ENCODE measurements at places on chromosomes 1 and 21. TPM values are rescaled to one million over a fixed set of nuclear protein-coding genes. Genes with fewer than 3 reads are reported as not detected.

FAM151A gene
- polyA plus RNA-seq: not detected

DNA sequence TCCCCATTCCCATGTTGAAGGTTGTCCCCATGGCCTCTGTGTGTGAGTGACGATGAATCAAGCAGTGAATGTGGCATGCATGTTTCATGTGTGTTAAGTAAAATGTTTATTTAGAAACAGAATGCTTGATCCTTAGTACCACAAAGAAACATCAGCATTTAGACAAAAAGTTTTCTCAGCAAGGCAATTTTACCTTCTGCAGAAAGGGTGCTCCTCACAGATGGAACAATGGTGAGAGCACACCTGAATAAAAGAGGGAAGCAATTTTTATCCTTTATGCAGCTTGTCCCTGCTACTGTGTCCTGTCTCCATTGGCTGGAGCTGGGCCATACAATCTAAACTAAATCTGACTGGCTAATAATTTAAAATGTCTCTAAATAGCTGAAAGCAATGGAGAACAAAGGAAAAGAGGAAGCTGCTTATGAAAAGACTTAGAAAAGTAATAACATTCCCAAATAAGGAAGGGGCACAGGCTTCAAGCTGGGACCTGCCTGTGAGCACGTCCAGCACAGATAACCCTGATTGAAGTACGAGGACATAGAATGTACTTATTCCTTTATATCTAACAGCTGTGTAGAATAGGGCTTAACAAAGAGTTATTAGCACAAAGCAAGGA lies 8.4 kb upstream of the SMYD3 start:
- no peaks in the 10 kb centered on the region for H3K4me1 ChIP-seq
- H3K27ac ChIP-seq: no peak overlapping the region
- H3K27me3 ChIP-seq: no peaks in the 10 kb centered on the region
- no peak for DNase-seq

- no peaks in the 10 kb centered on the region for H3K27me3 ChIP-seq
- DNase-seq: no peak
- H3K27ac ChIP-seq: no peak overlapping the region
- peaks cover 45% of the 10 kb centered on the region for H3K36me3 ChIP-seq
- H3K4me1 ChIP-seq: no peaks in the 10 kb centered on the region
Measured at GRCh38 chr1:50564417-50564816, 141.2 kb upstream of the DMRTA2 start.

- peak; percentile 63 for DNase-seq
- H3K27ac ChIP-seq: no peak overlapping the region
- no peaks in the 10 kb centered on the region for H3K4me1 ChIP-seq
- H3K36me3 ChIP-seq: no peaks in the 10 kb centered on the region
- H3K27me3 ChIP-seq: no peaks in the 10 kb centered on the region
Measured at GRCh38 chr1:32361674-32362473, 411 bp downstream of the FAM229A start.

TNNT2 gene
- 0.57 TPM for polyA plus RNA-seq

DNA sequence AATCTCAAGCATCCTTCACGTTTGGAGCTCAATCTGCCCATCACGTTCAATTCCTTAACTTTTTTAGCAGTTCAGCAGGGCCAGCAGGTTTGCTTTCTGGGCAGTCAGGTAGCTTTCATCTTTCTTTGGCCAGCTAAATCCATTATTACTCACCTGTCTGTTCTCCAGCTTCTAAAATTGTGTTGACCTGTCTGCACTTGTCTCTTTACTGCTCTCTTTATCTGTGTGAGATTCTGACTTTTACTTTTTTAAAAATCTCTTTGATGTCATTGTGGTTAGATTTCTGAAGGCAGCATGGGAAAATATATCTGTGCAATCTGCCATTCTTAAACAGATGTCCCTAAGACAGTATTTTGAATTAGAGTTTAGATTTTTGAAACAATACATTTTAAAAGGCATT lies 24.9 kb upstream of the CYYR1 start:
- no peak overlapping the region for H3K27ac ChIP-seq
- no peaks in the 10 kb centered on the region for H3K4me1 ChIP-seq
- no peak overlapping the region for H3K4me3 ChIP-seq
- no peaks in the 10 kb centered on the region for H3K27me3 ChIP-seq

- H3K4me1 ChIP-seq: peaks cover 19% of the 10 kb centered on the region
- no peak overlapping the region for H3K4me3 ChIP-seq
- no peaks in the 10 kb centered on the region for H3K36me3 ChIP-seq
- no peaks in the 10 kb centered on the region for H3K27me3 ChIP-seq
- H3K27ac ChIP-seq: no peak overlapping the region
Measured at GRCh38 chr1:109622895-109623294, 3.3 kb downstream of the AMPD2 start.

DNA sequence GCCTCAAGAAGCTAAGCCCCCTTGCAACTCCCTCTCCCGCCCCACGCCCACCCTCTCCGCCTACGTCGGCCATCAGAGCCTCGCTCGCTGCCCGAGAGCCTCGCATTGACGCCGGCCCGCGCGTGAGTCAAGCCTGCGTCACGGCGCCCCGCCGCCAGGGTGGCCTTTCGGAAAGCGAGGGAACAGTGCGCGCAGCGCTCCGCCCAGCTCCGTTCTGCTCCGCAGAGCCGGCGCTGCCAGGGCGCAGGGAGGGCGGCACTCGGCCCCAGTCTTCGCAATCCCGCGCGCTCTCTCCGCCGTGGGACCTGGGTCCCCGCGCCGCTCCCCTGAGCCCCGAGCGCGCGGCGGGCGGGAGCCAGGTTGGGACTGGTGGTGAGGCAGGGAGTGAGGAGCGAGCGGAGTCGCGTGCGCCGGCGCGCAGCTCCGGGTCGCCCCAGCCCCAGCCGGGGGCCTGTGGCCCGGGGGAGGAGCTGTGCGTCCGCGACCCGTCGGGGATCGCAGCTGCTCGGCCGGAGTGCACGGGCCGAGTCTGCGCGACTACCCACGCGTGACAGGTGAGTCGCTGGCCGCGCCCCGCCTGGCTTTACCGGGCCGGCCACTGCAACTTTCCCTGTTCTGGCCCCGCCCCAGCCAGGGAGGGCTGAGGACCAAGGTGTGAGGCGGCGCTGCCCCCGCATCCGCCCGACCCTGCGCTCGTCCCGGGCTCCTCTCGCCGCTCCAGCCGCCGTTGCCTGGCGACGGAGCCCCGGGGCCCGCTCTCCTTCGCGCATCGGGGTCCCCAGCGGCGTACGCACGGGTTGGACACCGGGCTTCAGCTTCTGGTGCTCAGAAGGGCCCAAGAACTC lies at the start of gene SLC6A17:
Gene SLC6A17 (plus strand): TSS at position 165 of the 845 bp plus-strand sequence. CDS start 16,436 bp downstream, outside the sequence.
- no peaks in the 10 kb centered on the region for H3K4me1 ChIP-seq
- peak; percentile 82 for DNase-seq
- H3K27ac ChIP-seq: no peak within 1 kb of the TSS
- peaks cover 23% of the 10 kb centered on the region for H3K27me3 ChIP-seq

GRCh38 chr1:54244655-54245054 lies 44.7 kb downstream of the MRPL37 start:
- peaks cover 22% of the 10 kb centered on the region for H3K36me3 ChIP-seq
- H3K27me3 ChIP-seq: no peaks in the 10 kb centered on the region
- H3K4me3 ChIP-seq: no peak overlapping the region
- H3K27ac ChIP-seq: no peak overlapping the region

DNA sequence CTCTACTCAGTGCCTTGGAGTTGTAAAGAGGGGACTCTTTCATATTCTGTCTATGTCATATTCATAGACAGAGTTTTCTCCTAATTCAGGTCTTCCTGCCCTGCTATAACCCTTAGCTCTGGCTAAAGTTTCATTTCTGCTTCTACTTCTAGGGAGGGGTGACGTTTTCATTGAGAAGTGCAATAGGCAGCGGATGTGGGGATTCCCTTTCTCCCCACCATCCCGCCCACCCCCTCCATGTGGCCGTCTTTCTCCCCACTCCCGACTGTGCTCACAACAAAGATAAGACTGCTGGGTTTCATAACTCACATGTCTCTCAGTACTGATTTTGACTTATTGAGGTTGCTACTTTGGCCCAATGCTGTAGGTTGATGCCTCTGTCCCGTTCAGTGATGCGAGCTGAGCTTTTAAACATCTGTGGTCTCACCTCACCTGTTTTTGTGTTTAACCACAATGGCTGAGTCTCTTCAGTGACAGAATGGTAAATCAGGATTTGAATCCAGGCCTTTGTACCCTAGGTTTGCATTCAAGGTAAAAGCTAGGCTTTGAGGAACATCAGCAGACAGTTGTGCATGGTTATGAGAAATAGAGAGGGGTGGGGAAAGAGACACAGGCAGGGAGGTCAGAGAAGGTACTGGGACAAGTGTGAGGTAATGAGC lies 7.8 kb upstream of the KIF14 start:
- H3K27ac ChIP-seq: no peak overlapping the region
- H3K36me3 ChIP-seq: no peaks in the 10 kb centered on the region
- DNase-seq: no peak

DNA sequence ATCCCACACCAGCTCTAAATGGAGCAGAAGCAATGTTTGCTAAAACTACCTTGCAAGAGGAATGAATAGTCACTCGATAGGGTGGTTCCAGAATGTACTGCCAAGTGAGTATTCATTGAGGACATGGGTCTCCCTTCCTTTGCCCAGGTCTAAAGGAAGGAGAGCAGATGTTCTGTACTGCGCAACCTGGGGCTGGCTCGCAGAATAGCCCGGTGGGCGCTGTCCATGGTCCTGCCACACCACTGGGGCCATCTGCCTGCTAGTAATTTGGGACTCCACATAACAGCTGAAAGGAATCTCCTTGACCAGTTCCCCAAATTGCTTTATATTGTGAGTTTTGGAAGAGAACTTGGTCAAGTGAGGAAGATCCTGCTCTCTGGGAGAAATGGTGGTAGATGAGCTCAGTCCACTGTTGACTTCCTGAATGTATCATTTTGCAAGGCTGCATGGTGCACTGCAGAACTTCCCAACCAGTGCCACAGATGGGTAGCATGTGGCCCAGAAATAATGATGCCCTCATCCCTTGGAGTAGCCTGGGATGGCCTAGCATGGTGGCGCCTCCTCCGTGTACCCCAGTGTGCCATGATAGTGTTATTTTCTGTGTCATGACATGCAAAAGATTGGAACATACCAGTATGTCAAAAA lies 5.7 kb downstream of the SLC6A17 start:
- no peaks in the 10 kb centered on the region for H3K27me3 ChIP-seq
- no peaks in the 10 kb centered on the region for H3K36me3 ChIP-seq
- H3K4me3 ChIP-seq: no peak overlapping the region
- no peak overlapping the region for H3K27ac ChIP-seq
- DNase-seq: no peak

GRCh38 chr1:67759692-67760029 lies 73.6 kb downstream of the GNG12 start:
- peaks cover 5% of the 10 kb centered on the region for H3K4me1 ChIP-seq
- H3K27ac ChIP-seq: peak overlapping the region; percentile 74
- H3K4me3 ChIP-seq: no peak overlapping the region
- H3K27me3 ChIP-seq: no peaks in the 10 kb centered on the region

F3 gene
- polyA plus RNA-seq: 1.8 TPM

NHLH2 gene
- polyA plus RNA-seq: not detected

GRCh38 chr1:63319046-63320021 lies 3.0 kb upstream of the FOXD3 start:
- no peaks in the 10 kb centered on the region for H3K36me3 ChIP-seq
- H3K27me3 ChIP-seq: peaks cover 93% of the 10 kb centered on the region
- DNase-seq: peak; percentile 54
- H3K27ac ChIP-seq: no peak overlapping the region

FNBP1L gene
- 21.5 TPM for polyA plus RNA-seq

FAM72C gene
- 2.4 TPM for polyA plus RNA-seq

- H3K4me3 ChIP-seq: no peak overlapping the region
- H3K27ac ChIP-seq: no peak overlapping the region
- no peaks in the 10 kb centered on the region for H3K36me3 ChIP-seq
- no peaks in the 10 kb centered on the region for H3K27me3 ChIP-seq
Measured at GRCh38 chr1:170978371-170978910, 43.1 kb downstream of the MROH9 start.

DNA sequence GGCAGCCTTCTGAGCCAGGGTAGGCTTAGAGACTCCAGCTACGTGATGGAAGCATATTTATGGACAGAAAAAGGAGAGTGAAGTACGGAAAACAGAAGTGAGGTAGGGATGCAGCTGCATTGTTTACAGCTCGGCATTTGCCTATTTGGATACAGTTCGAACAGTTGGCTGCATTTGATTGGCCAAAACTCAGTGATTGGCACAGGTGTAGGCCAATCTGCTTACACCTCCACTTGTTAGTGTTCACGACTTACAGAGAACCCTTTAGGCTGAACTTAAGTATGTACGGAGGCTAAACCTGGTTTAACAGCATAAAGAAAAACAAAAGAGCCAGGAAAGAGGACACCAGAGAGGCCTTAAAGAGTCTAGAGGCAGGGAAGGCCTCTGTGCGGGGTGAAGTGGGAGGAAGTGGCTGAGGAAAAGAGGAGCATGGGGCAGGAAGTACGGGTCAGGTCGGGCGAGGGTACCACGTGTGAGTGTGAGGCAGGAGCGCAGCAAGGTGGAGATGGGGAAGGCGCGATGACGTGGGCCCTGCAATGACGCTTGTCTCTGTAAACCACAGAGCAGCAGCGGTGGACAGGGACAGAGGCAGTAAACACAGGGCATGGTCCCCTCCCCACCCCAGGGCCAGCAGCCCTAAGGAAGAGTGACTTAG lies 32.0 kb downstream of the RSPH1 start:
- no peaks in the 10 kb centered on the region for H3K36me3 ChIP-seq
- no peak for DNase-seq
- no peak overlapping the region for H3K27ac ChIP-seq

PGBD2 gene
- polyA plus RNA-seq: 6.4 TPM

GRCh38 chr1:25977801-25978200 lies 20.1 kb downstream of the PAFAH2 start:
- no peaks in the 10 kb centered on the region for H3K4me1 ChIP-seq
- no peak for DNase-seq
- no peak overlapping the region for H3K27ac ChIP-seq
- H3K4me3 ChIP-seq: no peak overlapping the region
- no peaks in the 10 kb centered on the region for H3K27me3 ChIP-seq

DNA sequence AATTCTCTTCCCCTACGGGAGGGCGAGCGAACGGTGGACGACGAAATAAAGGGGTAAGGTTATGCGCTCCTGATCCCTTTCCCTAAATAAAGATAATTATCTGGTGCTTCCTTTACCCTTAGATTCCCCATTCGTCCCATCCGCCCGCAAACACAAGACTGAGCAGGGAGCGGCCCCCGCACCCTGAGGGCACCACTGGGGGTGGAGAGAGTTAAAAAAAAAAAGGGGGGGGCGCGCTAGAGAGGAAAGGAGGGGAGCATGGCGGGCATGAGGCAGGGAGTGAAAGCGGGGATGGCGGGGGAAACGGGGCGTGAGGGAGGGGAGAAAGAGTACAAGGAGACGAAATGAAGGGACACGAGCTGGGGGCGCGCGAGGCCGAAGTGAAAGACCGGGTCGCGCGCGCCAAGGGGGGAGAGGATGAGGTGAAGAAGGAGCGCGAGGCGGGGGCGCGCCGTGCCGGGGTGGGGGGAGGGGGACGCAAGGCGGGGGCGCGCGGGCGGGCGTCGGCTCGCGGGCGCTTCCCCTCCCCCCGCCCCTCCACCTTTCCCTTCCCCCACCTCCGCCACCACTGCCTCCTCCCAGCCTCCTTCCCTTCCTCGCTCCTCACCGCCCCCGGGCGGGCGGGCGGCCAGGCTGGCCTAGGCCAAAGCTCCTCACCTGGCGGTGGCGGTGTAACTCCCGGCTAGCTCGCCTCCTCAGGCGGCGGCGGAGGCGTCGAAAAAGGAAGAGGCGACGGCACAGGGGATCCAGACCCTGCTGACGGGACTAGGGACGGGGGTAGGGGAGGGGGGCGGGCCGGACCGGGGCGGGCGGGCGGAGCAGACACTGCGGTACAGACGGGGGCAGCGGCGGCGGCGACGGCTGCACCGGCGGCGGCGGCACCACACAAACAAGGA lies 448 bp downstream of the GATAD2B start:
- no peaks in the 10 kb centered on the region for H3K27me3 ChIP-seq
- peaks cover 22% of the 10 kb centered on the region for H3K4me1 ChIP-seq
- peaks cover 12% of the 10 kb centered on the region for H3K36me3 ChIP-seq
